ENCODE measurements at places on chromosomes 4 and X.

DNA sequence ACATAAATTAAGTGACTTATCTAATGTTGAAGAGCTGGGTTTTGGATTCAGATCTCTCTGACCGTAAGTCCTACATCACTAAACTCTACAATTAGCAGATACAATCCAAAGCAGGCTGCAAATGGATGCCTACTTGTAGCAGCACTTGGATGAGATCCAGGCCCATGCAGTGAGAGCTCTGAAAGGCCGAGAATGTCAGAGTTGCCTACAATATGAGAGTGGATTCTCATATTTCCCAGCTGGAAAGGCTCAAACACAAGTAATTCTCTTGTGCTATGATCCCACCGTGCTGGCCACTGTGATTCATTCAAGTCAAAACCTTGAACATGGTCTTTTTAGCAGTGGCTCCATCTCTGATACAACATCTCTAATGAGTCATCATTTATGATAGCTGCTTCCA is 125.4 kb upstream of the CHRDL1 start:
- DNase-seq, result no peak

- no peak for DNase-seq
These were observed 146.5 kb downstream of the IL1RAPL2 start for GRCh38 chrX:104712515-104712914.

GRCh38 chrX:96436105-96436504 is 248.5 kb upstream of the DIAPH2 start:
- no peak for DNase-seq

GRCh38 chrX:49037883-49038475 is 5.2 kb downstream of the TFE3 start:
- DNase-seq, result no peak

GRCh38 chrX:128728943-128729342 is 676.7 kb upstream of the ACTRT1 start:
- no peak for DNase-seq

DNA sequence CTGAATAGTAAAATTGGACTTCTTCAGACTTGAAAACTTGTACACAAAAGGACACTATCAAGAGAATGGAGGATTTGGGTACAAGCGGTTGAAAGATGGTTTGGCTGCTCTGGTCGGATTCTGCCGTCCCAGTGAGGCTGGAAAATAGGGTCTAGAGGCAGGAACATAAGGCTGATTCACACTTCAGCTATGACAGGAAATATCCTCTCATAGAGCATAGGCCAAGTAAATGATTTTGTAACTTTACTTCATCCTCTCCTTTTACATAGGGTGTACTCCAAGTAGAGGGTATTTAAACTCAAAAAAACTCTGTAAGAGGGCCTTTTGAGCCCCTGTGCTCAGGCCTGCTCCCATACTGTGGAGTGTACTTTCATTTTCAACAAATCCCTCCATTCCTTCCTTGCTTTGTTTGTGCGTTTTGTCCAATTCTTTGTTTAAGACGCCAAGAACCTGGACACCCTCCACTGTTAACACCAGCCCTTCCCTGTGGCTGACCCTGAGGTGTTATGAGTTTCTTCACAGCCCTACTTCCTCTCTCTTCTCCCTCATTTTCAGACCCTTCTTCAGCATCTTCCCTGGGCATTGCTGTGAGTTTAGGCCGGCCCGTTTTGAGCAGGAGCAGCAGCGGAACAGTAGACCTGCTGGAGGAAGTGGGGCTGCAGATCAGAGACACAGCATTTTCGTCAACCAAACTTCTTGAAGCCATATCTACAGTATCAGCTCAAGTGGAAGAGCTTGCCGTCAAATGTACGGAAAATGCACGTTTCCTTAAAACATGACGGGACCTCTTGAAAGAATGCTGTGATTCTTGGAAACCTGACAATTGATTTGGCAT is 7.2 kb downstream of the PGAM4 start:
- DNase-seq, result no peak

DNA sequence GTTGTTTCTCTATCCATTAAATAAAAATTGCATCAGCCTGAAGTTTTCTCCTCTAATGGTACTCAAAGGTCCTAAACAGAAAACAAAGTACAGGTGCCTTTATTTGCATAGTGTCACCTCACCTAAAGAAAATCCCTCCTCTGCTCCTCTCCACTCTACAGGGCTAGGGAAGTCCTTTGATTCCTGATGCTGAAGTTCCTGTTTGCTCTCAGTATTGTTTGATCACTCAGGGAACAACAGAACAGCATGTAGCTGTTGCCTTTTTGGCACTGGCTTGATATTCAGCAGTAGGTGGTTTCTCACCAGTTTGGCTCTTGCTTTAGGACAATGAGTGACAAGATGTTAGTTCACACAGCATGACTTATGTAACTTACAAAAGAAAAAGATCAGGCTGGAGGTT is 156.2 kb upstream of the SLC7A11 start:
- no peak for DNase-seq

- DNase-seq, result no peak
These were observed 3.1 kb downstream of the IL1RAPL1 start for GRCh38 chrX:28590396-28590795.

DNA sequence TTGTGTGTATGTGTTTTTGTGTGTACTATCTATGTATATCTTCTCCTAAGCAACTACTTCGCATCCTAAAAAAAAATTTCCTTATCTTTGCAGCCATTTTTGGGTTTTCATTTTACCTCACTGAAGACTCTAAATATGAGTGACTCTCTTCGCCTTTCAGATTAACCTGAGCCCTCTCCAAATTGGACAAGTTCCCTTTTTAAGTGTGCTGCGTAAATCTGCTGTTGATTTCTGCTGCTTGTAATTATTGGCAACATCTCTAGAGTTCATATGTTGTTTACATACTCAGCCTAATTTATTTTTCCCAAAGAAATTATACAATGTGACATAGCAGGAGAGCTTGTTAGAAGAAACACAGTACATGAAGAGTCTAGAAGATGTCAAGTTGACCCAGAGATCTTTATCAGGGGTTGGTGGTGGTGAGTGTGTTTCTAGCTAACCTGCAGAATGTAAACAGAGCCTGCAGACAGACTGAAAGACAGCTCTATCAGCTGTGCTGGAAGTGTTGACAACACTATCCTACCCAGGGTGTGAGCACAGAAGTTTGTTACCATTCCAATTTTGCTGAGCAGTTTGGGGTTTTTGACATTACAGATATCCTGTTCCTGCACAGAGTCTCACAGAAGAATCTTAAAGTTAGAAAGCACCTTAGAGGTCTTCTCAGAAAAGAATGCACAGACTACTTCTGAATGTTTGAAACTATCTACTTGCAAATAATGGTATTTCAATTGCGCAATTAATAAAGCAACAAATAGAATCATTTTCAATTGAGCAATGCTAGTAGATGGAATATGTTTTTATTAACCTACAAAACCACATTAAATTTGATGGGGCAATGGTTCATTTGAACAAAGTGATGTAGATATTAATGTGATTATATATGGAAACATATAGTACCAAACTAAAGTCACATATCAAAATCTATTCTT is 12.5 kb downstream of the SOX3 start:
- no peak for DNase-seq

GRCh38 chr4:109419679-109420078 is 13.9 kb upstream of the SEC24B start:
- no peak for DNase-seq

DNA sequence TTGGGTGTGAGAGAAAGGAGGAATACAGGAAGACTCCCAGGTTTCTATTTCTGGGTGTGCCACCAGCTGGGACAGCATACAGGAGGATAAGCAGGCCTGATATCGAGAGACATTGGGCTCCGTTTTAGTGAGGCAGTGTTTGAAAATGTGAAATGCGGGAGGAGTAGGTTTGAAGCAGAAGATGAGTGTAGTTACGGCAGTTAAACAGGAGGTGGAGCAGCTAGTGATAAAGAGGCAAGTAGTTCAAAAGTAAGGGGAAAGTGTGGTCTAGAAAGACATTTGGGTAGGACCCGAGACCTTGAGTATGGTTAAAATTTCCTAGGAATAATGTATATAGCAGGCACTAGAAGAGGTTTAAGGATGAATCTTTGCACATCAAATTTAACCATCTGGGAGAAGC is 42.4 kb downstream of the DCUN1D4 start:
- DNase-seq, result no peak

DNA sequence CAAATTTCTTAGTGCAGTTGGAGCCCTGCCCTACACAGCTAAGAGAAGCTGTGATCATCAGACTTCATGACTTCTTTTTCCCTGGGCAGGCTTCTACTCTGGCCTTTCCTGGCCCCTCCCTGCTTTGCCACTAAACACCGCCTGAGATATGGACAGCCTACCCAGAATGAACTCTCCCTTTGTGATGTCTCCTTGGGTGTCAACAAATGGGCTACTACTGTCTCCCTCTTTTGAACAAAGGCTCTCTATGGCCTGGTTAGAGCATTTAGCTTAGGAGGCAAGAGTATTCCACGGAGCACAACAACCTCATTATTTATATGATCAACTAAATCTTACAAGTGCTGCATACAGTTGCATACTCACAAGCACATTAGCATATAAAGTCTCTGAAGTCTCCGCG is 127.6 kb upstream of the HCCS start:
- no peak for DNase-seq

DNA sequence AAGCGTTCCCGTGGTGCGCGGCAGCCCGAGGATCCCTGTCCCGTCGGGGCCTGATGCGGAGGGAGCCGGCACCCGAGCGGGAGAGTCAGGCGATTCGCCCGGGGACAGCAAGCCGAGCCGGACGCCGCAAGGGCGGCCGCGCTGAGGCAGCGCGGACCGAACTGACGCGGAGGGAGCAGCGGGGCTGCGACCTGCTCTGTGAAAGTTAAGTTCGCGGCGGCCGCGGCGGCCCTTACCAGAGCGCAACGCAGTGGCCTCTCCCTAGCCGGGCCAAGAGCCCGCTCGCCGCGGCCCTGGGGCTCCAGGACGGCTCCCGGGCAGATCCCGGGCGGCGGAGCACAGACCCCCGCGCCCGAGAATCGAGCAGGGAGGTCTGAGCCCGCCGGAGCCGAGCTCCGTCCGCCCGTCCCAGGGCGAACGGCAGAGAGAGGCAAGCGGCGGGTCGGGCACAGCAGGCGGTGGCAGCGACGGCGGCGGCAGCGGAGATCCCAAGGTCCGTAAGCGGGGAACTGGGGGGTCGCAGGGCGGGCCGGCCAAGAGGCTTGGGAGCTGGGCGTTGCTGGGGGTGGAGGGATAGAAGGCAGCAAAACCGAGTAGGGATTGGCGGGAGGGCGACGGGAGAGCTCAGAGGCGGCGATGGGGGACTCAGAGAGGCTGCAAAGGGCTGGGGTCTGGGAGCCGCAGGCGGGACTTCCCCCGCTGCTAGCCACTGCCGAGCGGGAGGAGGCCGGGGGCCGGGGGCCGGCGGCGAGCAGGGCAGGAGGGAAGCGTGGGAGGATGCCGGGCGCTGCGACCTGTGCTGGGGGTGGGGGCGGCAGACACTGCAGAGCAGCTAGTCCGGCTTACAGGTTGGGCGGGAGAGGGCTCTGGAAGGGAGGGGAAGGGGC is 1.0 kb downstream of the GPR50 start:
- DNase-seq, result no peak

DNA sequence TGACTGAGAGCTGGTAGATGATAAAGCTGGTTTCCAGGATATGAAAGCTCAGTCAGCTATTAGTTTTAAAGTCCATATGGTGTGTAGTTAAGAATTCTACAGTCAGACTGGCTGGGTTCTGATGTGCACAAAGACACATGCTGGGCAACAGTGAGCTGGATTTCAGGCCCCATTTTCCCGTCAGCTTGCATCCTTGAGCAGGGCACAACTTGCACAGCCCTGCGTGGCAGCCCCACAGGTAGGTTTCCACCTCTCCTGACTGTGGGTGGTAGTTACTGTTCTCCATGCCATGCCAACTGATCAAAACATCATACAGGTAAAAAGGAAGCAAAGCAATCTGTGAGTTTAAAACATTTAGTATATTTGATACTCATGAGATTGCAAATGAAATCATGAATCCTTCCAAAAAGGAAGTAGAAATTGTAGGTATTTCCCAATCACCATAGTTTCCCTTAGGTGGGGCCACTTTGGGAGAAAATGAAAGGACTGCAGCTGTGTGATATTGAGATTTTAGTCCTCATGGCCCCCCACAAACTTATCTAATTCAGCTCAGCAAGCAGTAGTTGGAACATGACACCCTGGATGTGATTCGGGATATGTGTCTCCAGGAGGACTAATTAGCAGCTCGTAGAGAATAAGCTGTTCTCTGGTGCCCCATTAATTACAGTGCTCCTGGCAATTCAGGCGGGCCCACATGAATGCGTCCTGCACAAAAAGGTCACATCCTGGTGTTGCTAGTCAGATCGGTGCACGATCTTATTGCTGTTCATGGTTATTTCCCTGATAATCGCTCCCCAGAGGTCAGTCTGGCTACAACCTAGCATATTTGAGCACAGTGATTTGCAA is 42.4 kb upstream of the NOCT start:
- DNase-seq, result no peak

DNA sequence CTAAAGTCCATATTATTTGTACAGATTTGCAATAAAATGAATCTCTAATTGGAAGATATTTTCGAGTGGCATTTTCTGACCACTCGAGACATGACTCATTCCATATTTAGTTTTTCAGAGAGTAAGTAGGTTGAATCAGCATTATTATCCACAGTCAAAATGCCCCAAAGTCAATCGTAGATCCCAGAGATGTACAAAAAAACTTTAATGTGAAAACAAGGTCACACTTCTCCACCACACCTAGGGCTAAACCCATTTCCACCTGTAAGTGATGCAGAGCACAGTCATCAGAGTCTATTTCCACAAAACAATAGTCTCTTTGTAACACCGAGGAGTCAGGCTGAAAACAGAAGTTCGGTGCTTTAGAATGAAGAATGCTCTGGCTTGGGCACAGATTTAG is 117.1 kb upstream of the TENM3 start:
- DNase-seq, result no peak

DNA sequence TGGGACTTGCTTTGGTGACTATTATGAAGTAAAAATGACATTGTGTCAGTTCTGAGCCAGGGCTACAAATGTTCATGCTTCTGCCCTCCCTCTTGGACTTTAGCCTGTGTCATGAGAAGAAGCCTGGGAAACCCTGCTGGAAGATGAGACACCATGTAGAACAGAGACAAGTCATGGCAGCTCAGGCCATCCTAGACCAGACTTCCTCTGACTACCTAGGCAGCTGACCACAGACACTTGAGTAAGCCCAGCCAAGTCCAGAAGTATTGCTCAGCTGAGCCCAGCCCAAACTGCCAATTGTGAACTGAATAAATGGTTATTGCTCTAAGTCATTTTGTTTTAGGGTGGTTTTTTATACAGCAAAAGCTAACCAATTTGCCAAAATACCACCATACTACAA is 467.6 kb upstream of the CNKSR2 start:
- no peak for DNase-seq

GRCh38 chrX:55715847-55716246 is 1.7 kb upstream of the RRAGB start:
- no peak for DNase-seq

DNA sequence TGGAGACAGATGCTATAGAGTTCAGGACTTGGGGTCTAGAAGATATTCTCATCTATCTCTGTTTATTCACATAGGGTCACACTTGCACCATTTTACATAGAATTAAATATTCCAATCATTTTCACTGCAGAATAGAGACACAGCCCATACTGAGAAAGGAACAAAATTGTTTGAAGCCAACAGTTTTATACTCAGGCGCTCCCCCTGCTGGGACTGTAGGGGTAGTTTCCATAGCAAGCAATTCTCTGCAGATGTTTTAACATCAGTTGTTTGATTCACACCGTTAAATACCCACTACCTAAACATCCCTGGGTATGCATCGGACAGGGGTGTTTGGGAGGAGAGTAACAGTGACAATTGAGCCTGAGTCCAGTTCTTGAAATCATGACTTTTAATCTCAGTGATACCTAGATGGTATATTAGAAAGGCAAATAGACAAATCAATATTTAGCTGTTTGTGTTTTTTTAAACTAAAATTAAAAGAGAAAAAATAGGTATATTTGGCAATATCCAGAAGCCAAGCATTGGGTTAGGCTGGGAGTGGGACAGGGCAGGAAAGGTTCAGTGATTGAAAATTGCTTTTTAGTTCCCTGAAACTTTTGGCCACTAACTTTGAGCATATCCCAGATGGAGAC is 33.8 kb downstream of the LONRF3 start:
- no peak for DNase-seq

Measured in cortex of kidney (tissue), 1 donor.